ENCODE measurements at places on chromosomes 11 and 22.

GRCh38 chr11:122633219-122633829, 22.2 kb upstream of the UBASH3B start:
- no peak for DNase-seq

GRCh38 chr11:31699066-31699465, 112.1 kb downstream of the PAX6 start:
- DNase-seq = no peak

GRCh38 chr11:73335204-73335923, 27.3 kb downstream of the ARHGEF17 start:
- DNase-seq = peak; percentile 69

DNA sequence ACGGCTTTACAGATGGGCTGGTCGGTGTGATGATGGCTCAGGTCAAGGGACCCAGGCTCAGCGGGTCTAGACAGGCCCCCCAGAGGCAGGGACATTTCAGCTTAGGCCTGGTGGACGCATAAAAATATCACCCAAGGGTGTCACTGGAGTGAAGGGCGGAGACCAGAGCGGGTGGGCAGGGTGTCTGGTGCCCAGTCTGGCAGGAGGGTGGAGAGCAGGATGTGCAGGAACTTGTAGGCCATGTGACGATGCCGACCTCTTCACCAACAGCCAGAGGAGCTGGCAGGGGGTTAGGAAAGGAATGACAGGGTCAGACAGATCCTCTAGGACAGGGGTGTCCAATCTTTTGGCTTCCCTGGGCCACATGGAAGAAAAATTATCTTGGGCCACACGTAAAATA, 4.5 kb downstream of the MAPK8IP1 start:
- DNase-seq = no peak

- DNase-seq = no peak
These were observed 4.5 kb downstream of the FXYD2 start for GRCh38 chr11:117820071-117820470.

- DNase-seq = no peak
These were observed 36.3 kb downstream of the TIMP3 start for GRCh38 chr22:32837803-32838202.
